ENCODE measurements at places on chromosomes 4 and X.

GRCh38 chrX:73213734-73214425 lies 771 bp downstream of the NAP1L2 start:
- DNase-seq = no peak

DNA sequence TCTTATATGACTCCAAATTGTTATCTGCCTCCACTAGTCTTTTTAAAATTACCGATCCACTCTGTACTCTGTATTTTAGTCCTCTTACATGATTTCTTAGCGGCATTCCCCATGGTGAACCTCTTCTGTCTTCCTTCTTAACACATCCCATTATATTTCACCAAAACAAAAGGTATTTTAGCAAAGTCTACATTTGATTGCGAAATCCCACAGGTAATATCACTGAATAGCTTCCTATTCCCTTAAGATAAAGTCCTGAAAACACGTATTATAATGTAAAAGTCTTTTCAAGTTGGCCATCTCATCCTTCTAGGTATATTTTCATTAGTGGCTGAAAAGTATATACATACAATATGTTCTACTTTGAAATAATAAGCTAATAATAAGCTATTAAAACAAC lies 2016.0 kb upstream of the IGFBP7 start:
- DNase-seq = no peak

DNA sequence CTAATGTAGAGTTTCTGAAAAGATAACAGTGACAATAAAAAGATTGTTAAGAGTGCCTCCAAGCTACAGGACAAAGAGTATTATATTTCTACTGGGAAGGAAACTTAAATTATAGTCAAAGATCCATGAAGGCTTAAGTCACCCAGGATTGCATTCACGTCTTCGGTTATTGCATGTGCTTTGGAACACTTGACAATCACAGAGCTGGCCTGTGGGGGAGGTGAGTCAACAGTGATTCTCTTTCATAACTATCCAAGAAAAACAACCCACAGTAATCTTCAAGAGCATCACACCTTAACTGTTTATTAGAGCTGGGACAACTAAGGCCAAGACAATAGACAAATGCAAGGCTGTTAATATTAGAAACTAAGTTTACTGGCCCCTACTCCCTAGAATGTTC lies 40.3 kb downstream of the PDGFC start:
- no peak for DNase-seq

DNA sequence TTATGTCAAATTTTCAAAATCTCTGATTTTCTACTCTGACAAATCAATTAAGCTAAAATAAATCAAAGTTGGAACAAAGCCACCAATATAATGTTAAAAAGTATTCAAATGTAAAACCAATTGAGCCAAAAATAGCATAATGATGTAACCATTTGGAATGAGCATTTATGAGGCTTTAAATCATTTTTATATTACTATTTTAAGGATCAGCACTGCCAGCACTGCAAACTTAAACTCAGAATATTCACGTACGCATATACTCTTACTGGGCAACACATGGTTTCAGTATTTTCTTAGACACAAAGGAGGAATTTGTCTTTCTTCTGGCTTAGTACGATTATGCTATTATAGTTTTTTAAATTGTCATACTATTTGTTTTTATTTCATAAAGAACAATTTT lies 52.2 kb downstream of the AFAP1 start:
- DNase-seq = no peak

- no peak for DNase-seq
Measured at GRCh38 chr4:99645638-99646037, 12.0 kb downstream of the C4orf54 start.

DNA sequence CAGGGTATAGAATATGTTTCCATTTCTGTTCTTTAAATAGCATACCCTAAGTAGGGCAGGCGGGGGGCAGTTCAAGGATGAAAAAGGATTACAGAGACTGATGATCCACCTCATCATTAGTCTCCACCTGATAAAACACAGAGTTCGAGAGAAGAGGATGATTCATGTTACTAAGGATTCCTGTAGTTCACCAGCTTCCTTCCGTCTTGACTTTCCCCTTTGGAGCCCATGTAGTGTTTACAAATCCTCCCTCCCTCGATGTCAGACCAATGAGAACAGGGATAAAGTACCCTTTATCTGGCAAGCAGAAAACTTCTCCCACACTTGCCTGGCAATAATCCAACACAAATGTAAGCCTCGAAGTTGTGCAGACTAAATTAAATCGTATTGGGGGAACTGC lies 526.3 kb upstream of the FAM241A start:
- no peak for DNase-seq

GRCh38 chr4:10032625-10033024 lies 11.3 kb upstream of the SLC2A9 start:
- no peak for DNase-seq

DNA sequence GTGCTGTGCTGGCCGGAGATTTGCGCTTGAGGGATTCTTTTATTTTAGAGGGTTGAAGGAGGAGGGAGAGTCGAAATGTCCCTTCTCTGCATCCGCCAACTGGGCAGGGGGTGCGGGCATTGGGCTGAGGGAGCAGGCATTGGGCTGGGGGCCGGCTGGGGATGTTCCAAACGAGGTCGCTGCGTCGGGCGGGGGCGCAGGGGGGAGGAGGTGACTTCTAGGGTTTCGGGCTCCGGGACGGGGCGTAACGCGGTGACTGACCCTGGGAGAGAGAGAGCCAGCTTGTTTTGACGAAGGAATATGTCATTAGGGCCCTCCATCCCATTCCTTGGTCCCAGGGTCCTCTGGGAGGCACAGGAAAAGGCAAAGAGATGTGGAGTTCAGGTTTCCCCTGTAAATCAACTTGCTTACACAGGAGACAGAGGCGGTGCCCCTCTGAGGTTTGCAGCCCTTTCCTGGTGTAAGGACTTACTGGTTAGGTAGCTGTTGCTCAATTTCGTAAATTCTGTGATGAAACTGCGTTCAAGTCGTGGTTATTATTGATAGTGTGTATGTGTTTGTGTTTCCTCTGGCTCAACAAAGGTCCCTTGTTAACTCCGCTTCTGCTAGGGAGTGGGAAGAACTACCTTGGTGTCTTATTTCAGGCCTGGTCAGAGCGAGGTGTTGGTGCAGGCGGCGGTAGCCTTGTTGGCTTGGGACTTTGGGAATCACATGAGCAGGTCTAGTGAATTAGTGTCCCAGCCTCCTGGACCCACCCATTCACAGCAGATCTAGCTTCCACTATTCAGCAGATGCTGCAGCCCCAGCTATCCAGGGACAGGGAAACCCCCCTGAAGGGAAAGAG lies 716 bp downstream of the FHIP1A start:
- DNase-seq = no peak

All from activated T-helper 1 cell treated with anti-CD3 and anti-CD28 coated beads, Interleukin-2, amount 50 U/mL, for 16 hours (primary cell).